ENCODE measurements at places on chromosomes 2 and 18. TPM values are rescaled to one million over a fixed set of nuclear protein-coding genes. Genes with fewer than 3 reads are reported as not detected.

DNA sequence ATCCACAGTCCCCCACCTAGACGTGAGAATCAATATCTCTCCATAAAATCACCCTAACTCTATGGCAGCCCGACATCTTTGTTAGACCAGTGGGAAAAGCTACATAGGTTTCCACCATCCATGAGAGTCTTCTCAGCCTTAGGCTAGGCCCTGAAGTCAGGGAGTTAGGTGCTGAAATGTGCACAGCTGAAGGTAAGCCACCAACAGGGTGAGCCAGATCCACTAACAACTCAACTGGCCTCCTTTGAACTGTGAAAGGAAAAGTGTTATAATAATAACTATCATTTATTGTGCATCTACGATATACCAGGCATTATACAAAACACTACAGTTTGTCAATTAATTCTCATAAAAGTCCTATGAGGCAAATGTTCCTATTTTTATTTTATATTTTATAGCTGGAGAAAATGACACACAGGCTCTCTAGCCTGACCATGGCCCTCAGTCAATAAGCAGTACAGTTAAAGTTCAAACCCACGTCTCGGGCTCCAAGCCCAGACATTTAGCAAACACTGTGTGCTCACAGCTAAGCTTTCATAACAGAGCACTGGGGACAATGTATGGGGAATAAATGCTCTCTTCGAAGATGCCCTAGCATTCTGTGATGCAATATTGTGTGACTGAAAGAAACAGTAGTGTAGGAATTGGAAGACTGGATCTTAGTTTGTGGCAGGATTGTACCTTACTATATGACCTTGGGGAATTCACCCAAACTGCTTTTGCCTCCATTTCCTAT lies 11.2 kb upstream of the CYP27C1 start:
- H3K27ac ChIP-seq, result no peak overlapping the region
- no peaks in the 10 kb centered on the region for H3K36me3 ChIP-seq
- DNase-seq, result no peak

The ACMSD gene
- not detected for total RNA-seq

- H3K27ac ChIP-seq, result peak overlapping the region; percentile 83
- H3K36me3 ChIP-seq, result no peaks in the 10 kb centered on the region
- no peaks in the 10 kb centered on the region for H3K4me1 ChIP-seq
Measured at GRCh38 chr2:239222706-239223309, 178.0 kb downstream of the HDAC4 start.

DNA sequence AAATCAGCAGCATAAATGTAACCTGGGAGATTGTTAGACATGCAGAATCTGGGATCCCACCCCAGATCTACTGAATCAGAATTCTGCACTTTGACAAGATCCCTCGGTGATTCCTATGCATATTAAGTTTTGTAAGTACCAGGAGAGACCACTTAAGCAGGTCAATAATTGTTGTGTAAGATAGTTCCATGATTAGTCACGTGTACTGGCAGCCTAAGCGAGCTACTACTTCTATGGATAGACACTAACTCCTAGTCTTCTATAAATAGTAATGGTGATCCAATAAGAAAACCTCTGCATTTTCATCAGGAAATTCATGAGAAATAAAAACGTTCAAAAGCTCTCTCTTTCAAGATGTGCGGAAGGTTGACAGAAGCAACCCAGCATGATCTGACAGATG lies 988.2 kb upstream of the CHAC2 start:
- H3K27ac ChIP-seq, result no peak overlapping the region
- DNase-seq, result no peak
- H3K36me3 ChIP-seq, result no peaks in the 10 kb centered on the region
- H3K4me3 ChIP-seq, result no peak overlapping the region

DNA sequence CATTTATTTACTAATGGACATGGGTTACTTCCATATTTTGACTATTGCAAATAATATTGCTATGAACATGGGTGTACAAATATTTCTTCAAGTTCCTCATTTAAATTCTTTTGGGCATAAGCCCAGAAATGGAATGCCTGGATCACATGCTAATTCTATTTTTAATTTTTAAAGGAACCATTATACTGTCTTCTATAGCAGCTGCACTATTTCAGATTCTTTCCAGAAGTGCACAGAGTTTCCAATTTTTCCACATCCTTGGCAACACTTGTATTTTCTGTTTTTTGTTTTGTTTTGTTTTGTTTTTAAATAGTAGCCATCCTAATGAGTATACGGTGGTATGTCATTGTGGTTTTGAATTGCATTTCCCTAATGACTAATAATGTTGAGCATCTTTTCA lies 8.5 kb upstream of the RALBP1 start:
- H3K36me3 ChIP-seq, result no peaks in the 10 kb centered on the region
- no peaks in the 10 kb centered on the region for H3K4me1 ChIP-seq
- H3K27me3 ChIP-seq, result no peaks in the 10 kb centered on the region
- no peak for DNase-seq
- no peak overlapping the region for H3K4me3 ChIP-seq

- no peak for DNase-seq
- H3K27ac ChIP-seq, result peak overlapping the region; percentile 87
- H3K27me3 ChIP-seq, result no peaks in the 10 kb centered on the region
- peaks cover 42% of the 10 kb centered on the region for H3K4me1 ChIP-seq
- H3K4me3 ChIP-seq, result no peak overlapping the region
Measured at GRCh38 chr2:190467575-190468083, 59.5 kb downstream of the MFSD6 start.

The NEB gene
- total RNA-seq, result 0.68 TPM

The TMEFF2 gene
- 0.28 TPM for total RNA-seq

- H3K4me3 ChIP-seq, result no peak overlapping the region
- H3K36me3 ChIP-seq, result no peaks in the 10 kb centered on the region
- DNase-seq, result no peak
- no peaks in the 10 kb centered on the region for H3K27me3 ChIP-seq
Measured at GRCh38 chr2:6605836-6606505, 259.7 kb downstream of the CMPK2 start.

- H3K4me3 ChIP-seq, result peak overlapping the region; percentile 3
- H3K4me1 ChIP-seq, result no peaks in the 10 kb centered on the region
- no peaks in the 10 kb centered on the region for H3K36me3 ChIP-seq
- DNase-seq, result no peak
- H3K27me3 ChIP-seq, result no peaks in the 10 kb centered on the region
Measured at GRCh38 chr18:36672437-36673344, 156.1 kb downstream of the TPGS2 start.

The DSC2 gene
- total RNA-seq, result 2.7 TPM

DNA sequence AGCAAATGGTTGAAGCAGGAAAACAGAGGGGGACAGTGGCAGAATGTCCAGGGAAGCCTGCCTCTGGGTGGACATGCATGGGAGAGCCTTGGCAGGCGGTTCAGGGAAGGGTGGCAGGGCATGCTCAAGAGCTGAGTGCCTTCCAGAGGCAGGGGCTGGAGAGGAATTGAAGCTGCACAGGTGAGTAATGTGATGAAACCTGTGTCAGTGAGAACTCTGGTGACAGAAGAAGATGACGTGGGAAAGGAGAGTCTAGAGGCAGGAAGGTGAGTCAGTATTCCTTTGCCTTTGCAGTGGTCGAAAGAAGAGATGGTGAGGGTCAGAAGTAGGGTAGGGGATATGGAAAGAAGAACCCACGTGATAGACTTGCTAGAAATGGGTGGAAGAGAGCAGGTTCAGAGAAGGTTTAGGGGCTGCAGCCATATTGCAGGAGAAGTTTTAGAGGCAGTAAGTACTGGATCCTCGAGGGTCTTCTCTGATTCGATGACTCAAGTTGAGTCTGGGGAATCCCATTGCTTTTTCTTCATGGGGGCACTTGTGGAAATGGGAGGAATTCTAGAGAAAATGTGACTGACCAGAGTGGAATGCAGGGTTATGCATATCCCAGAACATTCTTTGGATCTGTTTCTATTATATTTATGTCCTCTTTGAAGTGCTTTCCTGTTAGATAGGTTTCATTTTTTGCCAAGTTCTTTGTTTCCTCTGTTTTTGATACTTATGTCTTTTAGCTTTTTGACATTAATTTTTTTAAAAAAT lies 37.4 kb downstream of the TMEM87B start:
- H3K27me3 ChIP-seq, result no peaks in the 10 kb centered on the region
- H3K4me1 ChIP-seq, result no peaks in the 10 kb centered on the region
- no peak overlapping the region for H3K27ac ChIP-seq
- H3K4me3 ChIP-seq, result no peak overlapping the region
- H3K36me3 ChIP-seq, result peaks cover 4% of the 10 kb centered on the region

DNA sequence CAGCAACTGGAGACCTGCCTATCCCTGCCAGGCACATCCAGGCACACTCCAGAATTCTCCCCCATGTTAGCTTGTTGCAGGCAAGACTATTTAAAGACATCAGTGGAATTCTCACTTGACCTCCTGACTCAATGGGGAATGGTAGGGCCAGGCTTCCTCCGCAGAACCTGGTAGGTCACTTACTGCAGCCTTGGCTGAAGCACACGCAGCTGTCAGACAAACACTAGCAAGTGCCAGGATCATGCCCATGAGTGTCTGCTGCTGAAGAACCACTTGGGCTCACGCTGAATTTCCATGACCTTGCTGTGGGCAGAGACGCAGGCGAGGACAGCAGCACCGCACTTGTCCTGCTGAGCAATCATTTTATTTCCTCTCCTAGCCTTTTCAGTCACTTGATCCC lies 3.2 kb downstream of the LRRC30 start:
- H3K4me3 ChIP-seq, result no peak overlapping the region
- no peaks in the 10 kb centered on the region for H3K27me3 ChIP-seq
- DNase-seq, result no peak
- H3K4me1 ChIP-seq, result no peaks in the 10 kb centered on the region

GRCh38 chr2:135169900-135170753 lies 118.0 kb downstream of the RAB3GAP1 start:
- no peak for DNase-seq
- peaks cover 34% of the 10 kb centered on the region for H3K36me3 ChIP-seq
- H3K4me1 ChIP-seq, result no peaks in the 10 kb centered on the region
- H3K27me3 ChIP-seq, result no peaks in the 10 kb centered on the region

- DNase-seq, result no peak
- H3K4me3 ChIP-seq, result peak overlapping the region; percentile 44
- no peaks in the 10 kb centered on the region for H3K27me3 ChIP-seq
- H3K36me3 ChIP-seq, result no peaks in the 10 kb centered on the region
- H3K4me1 ChIP-seq, result peaks cover 5% of the 10 kb centered on the region
- H3K27ac ChIP-seq, result peak overlapping the region; percentile 42
Measured at GRCh38 chr18:62505669-62506494, 16.9 kb upstream of the ZCCHC2 start.

- H3K36me3 ChIP-seq, result no peaks in the 10 kb centered on the region
- no peak overlapping the region for H3K4me3 ChIP-seq
- no peaks in the 10 kb centered on the region for H3K4me1 ChIP-seq
- H3K27me3 ChIP-seq, result no peaks in the 10 kb centered on the region
- H3K27ac ChIP-seq, result no peak overlapping the region
Measured at GRCh38 chr2:149000158-149000938, 38.2 kb upstream of the LYPD6B start.

DNA sequence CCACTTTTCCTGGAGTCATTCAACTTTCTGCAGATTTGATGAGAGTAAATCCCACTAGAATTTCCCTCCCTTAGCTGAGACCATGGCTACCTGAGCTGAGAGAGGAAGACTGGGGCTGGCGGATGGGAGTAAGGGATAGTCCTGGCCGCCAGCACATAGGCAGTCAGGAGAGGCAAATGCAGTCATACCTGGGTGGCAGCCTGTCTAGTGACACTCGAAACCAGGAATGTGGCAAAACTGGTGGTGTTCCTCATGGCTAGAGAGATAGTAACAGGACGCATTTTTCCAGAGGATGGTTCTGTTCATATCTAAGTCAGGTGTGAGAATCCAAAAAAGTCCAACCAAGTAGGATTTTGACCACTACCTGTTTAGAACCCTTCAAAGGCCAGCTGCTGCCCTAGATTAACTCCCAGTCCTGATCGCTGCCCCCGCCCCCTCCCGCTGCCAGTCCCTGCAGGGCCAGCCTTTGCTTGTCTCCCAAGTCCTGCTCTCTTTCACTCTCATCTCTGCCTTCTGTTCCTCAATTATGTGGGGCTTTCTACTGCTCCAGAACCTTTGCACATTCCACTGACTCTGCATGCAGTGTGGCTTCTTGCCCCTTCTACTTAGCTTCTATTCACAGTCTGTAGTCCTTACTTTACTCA lies 17.4 kb upstream of the SCG2 start:
- no peak overlapping the region for H3K27ac ChIP-seq
- no peaks in the 10 kb centered on the region for H3K27me3 ChIP-seq
- no peak for DNase-seq
- H3K36me3 ChIP-seq, result no peaks in the 10 kb centered on the region
- H3K4me3 ChIP-seq, result no peak overlapping the region

DNA sequence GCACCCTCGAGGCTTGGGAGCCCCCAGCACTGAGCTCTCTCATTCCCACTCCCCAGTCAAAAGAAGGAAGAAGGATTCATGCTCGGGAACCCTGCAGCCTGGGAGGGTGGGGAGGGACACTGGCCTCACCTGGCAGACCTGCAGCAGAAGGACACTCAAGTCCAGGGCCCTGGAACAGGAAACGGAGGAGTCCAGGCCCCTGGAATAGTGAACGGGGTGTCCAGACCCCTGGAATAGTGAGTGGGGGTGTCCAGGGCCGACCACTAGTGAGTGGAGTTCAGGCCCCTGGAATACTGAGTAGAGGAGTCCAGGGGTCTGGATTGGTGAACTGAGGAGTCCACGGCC lies 292.5 kb downstream of the NDUFA10 start:
- no peaks in the 10 kb centered on the region for H3K36me3 ChIP-seq
- H3K27me3 ChIP-seq, result no peaks in the 10 kb centered on the region
- no peaks in the 10 kb centered on the region for H3K4me1 ChIP-seq
- H3K4me3 ChIP-seq, result no peak overlapping the region
- H3K27ac ChIP-seq, result no peak overlapping the region
